Activated T-cell treated with anti-CD3 and anti-CD28 coated beads, Interleukin-2, amount 50 U/mL, for 72 hours (primary cell): ENCODE measurements at places on chromosomes 7 and 10. TPM values are rescaled to one million over a fixed set of nuclear protein-coding genes. Genes with fewer than 3 reads are reported as not detected.

DNA sequence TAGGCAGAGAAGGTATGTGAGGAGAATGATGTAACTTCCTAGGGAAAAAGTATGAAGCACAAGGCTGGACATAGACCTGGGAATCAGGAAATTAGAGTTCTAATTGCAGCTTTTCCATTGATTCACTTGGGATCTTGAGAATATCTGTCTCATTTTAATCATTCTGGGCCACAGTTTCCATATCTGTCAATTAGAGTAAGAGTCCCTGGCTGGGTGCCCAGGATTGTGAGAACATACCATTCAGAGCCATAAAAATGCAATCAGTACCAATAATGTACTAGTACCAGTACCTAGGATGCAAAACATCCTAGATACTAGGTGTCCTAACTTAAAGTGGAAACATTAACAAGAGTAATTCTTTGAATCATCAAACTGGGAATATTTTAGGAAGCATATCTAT is 29.6 kb downstream of the CAV1 start:
- peaks cover 51% of the 10 kb centered on the region for H3K27me3 ChIP-seq
- no peak overlapping the region for H3K4me3 ChIP-seq
- no peak for DNase-seq
- H3K36me3 ChIP-seq = no peaks in the 10 kb centered on the region
- H3K27ac ChIP-seq = no peak overlapping the region
- no peaks in the 10 kb centered on the region for H3K4me1 ChIP-seq

GRCh38 chr7:116138202-116138801 is 72.0 kb upstream of the TES start:
- no peaks in the 10 kb centered on the region for H3K36me3 ChIP-seq
- no peak overlapping the region for H3K27ac ChIP-seq
- DNase-seq = no peak
- no peaks in the 10 kb centered on the region for H3K4me1 ChIP-seq

- peak overlapping the region; percentile 80 for H3K4me3 ChIP-seq
- H3K27ac ChIP-seq = peak overlapping the region; percentile 92
- peaks cover 73% of the 10 kb centered on the region for H3K4me1 ChIP-seq
These were observed 23.6 kb downstream of the DDIT4 start for GRCh38 chr10:72297281-72297804.

- no peaks in the 10 kb centered on the region for H3K27me3 ChIP-seq
- H3K4me1 ChIP-seq = no peaks in the 10 kb centered on the region
- no peak for DNase-seq
- no peaks in the 10 kb centered on the region for H3K36me3 ChIP-seq
- no peak overlapping the region for H3K4me3 ChIP-seq
- H3K27ac ChIP-seq = no peak overlapping the region
These were observed 29.5 kb downstream of the CTNNA3 start for GRCh38 chr10:67666416-67667034.

GRCh38 chr10:33249659-33250345 is 84.7 kb downstream of the NRP1 start:
- DNase-seq = no peak
- H3K4me3 ChIP-seq = peak overlapping the region; percentile 56
- peaks cover 84% of the 10 kb centered on the region for H3K4me1 ChIP-seq

DNA sequence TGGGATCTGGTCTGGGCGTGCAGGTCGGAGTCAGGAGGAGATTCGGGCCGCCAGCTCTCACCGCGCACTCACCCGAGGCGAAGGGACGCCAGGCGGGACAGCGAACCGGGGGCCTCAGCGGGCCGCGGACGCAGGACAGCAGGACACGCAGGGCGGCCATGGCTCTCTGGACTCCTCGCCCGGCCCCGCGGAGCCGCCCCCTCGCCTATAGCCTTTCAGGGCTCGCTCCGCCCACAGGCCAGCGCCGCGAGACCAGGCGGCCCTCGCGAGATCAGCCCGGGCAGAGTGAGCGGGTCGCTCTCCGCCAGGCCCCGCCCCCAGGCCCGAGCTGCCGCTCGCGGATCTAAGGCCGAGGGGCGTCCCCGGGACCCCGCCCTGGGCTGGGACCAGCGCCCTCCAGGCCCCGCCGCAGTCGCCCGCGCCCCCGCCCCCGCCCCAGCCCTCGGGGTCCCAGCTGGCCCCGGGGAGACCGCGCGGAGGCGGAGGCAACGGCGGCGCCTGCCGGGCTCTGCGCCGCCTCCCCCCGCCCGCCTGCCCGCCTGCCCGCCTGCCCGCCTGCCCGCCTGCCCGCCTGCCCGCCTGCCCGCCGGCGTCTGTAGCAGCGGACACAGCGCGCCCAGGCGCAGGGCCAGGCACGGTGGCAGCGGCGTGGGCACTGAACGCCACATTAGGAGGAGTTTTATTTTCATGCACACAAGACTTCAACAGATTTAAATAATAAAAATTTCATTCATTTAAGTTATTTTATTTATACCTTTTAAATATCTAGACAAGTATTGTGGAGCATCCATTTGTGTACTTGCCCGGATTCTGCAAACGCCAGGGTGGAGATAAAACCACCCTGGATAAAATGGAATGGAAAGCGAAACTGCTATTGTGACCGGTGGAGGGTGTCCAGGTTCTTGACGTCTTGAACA is at the start of gene ECHS1:
Gene ECHS1 (minus strand): TSS at position 181 of the 917 bp plus-strand sequence. CDS start 21 bp downstream, at position 160.
- peak within 1 kb of the TSS; percentile 97 for H3K27ac ChIP-seq
- DNase-seq = peak; percentile 97
- peak within 1 kb of the TSS; percentile 96 for H3K4me3 ChIP-seq
- no peaks in the 10 kb centered on the region for H3K27me3 ChIP-seq
- H3K36me3 ChIP-seq = peaks cover 2% of the 10 kb centered on the region

- H3K27me3 ChIP-seq = no peaks in the 10 kb centered on the region
- DNase-seq = peak; percentile 87
- no peaks in the 10 kb centered on the region for H3K36me3 ChIP-seq
- peaks cover 72% of the 10 kb centered on the region for H3K4me1 ChIP-seq
- H3K27ac ChIP-seq = no peak overlapping the region
These were observed 14.8 kb downstream of the ADAM8 start for GRCh38 chr10:133261726-133262325.

DNA sequence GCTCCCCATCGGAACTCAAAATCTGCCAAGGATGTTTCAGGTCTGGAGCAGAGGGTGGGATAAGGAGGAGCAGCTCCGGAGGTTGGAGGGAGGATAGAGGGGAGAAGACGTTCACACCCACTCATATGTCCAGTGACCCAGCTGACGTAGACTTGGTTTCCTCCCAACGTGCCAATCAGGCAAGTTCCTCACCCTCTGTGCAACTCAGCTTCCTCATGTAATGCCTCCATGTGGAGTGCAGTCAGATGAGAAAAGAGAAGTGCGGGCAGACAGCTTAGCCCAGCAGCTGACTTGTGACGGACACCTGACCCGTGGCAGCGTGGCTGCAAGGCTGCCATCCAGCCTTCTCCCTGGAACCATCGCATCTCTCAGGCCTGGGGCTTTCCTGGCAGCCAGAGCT is 86.8 kb downstream of the NPTX2 start:
- no peak for DNase-seq
- H3K27ac ChIP-seq = no peak overlapping the region
- H3K4me3 ChIP-seq = no peak overlapping the region
- H3K36me3 ChIP-seq = no peaks in the 10 kb centered on the region
- H3K4me1 ChIP-seq = no peaks in the 10 kb centered on the region
- H3K27me3 ChIP-seq = no peaks in the 10 kb centered on the region

GRCh38 chr10:103765168-103765567 is 90.2 kb downstream of the SH3PXD2A start:
- H3K36me3 ChIP-seq = no peaks in the 10 kb centered on the region
- no peak for DNase-seq
- no peak overlapping the region for H3K4me3 ChIP-seq
- H3K27me3 ChIP-seq = no peaks in the 10 kb centered on the region

DNA sequence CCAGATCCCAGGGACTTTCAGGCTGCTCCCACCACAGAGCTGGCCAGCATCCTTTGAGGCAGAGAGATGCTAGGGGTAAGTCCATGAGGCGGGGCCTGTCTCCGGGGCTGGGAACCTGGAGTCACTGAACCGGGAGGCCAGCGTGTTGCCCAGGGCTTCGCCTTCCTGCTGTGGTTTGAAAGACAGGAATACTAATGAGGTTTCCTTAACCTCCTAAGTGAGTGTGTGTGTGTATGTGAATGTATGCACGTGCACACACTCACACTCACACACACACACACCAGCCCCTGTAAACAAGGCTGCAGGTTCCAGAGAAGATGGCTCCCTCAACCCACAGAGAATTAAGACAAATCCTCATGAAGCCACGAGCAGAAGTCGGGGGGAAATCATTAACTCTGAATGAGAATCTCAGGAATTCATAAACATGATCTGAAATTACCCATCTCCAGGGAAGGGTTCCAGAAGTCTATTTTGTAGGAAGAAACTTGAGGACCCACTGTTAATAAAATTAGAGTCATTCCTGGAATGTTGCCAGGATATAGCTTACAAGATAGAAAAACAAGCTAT is 20.3 kb upstream of the PFKP start:
- DNase-seq = no peak
- H3K36me3 ChIP-seq = no peaks in the 10 kb centered on the region
- no peak overlapping the region for H3K4me3 ChIP-seq
- no peak overlapping the region for H3K27ac ChIP-seq

DNA sequence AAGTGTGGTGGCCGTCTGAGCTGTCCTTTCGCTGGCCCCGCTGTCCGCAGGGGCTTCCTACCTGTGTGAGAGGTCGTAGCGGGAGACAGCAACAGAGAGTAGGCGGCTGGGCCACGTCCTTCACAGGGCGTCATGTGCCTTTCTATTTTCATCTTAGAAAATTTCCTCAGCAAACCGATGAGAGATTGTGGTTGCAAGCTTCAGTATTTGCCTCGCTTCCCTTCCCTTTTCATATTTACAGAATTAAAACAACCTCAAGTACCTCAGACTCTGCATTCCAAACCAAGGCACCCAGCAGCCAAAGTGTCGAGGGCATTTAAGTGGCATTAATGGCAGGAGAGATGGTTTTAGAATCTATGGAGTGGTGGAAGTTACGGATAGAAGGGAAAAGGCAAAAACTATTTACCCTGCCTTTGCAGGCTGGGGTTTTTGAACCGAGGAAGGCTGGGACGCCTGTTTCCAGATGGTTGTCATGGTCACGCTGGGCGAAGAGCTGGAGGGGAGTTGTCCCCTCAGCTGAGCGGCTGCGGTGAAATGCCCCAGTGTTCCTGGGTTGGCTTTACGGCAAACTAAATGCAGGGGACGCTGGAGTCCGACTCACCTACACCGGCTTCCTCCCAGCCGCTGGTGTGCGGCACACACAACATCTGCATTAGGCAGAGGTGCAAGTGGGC is 41.9 kb downstream of the WIPI2 start:
- no peak overlapping the region for H3K27ac ChIP-seq
- H3K27me3 ChIP-seq = no peaks in the 10 kb centered on the region
- H3K36me3 ChIP-seq = peaks cover 23% of the 10 kb centered on the region
- H3K4me3 ChIP-seq = peak overlapping the region; percentile 44

- no peaks in the 10 kb centered on the region for H3K4me1 ChIP-seq
- H3K4me3 ChIP-seq = no peak overlapping the region
- DNase-seq = no peak
- H3K27ac ChIP-seq = no peak overlapping the region
- no peaks in the 10 kb centered on the region for H3K36me3 ChIP-seq
These were observed 15.7 kb downstream of the LRRTM3 start for GRCh38 chr10:66941491-66941890.

GRCh38 chr7:104891949-104892348 is 122.1 kb upstream of the KMT2E start:
- H3K4me1 ChIP-seq = no peaks in the 10 kb centered on the region
- H3K27ac ChIP-seq = no peak overlapping the region
- no peaks in the 10 kb centered on the region for H3K27me3 ChIP-seq
- no peak overlapping the region for H3K4me3 ChIP-seq

GRCh38 chr7:87513735-87514335 is 38.4 kb upstream of the ABCB4 start:
- no peaks in the 10 kb centered on the region for H3K27me3 ChIP-seq
- no peak overlapping the region for H3K4me3 ChIP-seq
- no peak for DNase-seq

The DGKB gene
- not detected for total RNA-seq

The DENND10 gene
- 41.3 TPM for total RNA-seq

The PI4K2A gene
- 15.4 TPM for total RNA-seq

The COL17A1 gene
- not detected for total RNA-seq

The CPN1 gene
- not detected for total RNA-seq

The NPFFR1 gene
- total RNA-seq = 0.02 TPM

The SEMA3E gene
- not detected for total RNA-seq
